Posterior vena cava (tissue), 2 donors: ENCODE measurements at places on chromosomes 7 and 10. TPM values are rescaled to one million over a fixed set of nuclear protein-coding genes. Genes with fewer than 3 reads are reported as not detected.

CYP2E1 gene
- 2.9 TPM for total RNA-seq

CTBP2 gene
- total RNA-seq: 44.4 TPM

LIPN gene
- not detected for total RNA-seq

DNA sequence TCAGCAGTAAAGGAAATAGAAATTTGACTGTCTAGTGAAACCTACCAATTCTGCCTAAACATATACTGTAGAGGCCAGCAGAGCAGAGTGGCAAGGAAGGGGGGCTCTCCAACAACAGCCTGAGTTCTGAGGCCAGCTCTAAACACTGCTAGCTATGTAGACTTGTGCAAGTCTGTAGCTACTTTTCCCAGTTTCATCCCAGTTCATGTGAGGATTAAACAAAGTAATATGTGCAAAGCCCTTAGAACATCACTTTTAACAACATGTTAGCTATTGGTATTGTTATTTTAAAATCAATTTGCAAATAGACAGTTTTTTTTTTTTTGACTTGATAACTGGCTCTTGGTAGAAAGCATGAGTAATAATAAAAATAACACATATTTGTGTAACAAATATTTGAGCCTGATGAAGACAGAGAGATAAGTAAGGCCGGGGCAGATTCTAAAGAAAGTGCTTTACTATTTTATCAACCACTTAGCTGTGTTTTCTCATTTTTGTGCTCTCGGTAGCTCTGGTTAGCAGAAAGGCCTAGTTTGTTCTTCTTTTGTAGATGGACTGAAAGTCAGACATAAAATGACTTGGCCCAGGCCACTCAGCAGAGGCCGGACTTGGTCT is 9.3 kb downstream of the CHST12 start:
- no peak for DNase-seq

DNA sequence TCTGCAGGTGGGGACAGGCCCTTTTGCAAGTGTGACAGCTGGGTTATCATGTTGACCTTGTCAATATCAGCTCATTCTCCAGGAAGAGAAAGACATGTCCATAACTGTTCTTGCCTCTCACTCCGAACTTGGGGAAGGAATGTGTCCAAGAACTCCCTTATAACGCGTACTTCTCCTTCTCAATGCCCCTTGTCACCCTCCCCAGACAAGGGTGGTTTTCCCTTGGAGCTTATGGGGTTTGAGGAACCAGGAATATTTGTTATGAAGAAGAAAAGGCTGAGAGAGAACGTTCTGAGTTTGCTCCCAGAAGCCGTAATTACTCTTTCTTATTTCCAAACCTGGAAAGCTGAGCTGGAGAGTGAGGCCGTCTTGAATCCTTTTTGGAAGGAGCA is 77.4 kb downstream of the MKI67 start:
- no peak for DNase-seq

DNA sequence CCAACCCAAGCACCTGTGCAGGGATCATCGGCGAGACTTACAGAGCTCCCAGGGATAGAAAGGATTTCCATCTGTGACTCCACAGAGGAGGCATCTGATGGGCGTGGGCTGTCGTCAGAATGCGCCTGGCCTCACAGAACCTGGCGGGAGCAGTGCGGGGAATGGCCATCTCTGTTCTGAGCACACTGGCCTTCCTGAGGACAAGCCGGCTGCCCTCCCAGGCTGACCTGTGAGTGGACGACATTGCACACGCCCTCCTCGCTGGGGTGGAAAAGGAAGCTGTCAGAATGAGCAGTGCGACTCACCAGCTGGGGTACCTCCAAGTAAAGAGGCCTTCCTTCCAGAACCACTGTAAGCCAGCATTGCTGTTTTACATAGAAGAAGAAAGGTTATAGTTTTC is 234.6 kb upstream of the PITRM1 start:
- DNase-seq: no peak

GRCh38 chr10:117107238-117107637 is 30.8 kb downstream of the VAX1 start:
- no peak for DNase-seq

DNA sequence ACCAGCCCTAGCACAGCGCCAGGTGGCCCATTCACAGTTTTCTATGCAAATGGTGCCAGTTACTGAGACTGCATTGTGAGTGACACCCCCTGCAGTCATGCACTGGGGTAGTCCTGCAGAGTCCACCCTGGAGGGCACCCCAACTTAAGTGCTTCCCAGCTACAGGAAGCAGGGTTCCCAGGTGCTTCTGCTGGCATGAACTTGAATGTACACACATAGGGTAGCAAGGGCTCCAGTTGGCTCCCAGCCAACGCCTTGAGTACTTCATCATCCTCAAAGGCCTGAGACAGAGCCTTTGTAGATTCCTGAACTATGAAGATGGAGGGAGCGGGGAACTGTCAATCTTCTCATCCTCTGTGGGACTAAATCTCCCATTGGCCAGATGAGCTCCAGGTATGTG is 11.5 kb upstream of the NPFFR1 start:
- DNase-seq: no peak

- no peak for DNase-seq
Observed at GRCh38 chr7:5450549-5451327, 27.1 kb upstream of the TNRC18 start.
